ENCODE measurements at places on chromosomes 7 and 10. TPM values are rescaled to one million over a fixed set of nuclear protein-coding genes. Genes with fewer than 3 reads are reported as not detected.

DNA sequence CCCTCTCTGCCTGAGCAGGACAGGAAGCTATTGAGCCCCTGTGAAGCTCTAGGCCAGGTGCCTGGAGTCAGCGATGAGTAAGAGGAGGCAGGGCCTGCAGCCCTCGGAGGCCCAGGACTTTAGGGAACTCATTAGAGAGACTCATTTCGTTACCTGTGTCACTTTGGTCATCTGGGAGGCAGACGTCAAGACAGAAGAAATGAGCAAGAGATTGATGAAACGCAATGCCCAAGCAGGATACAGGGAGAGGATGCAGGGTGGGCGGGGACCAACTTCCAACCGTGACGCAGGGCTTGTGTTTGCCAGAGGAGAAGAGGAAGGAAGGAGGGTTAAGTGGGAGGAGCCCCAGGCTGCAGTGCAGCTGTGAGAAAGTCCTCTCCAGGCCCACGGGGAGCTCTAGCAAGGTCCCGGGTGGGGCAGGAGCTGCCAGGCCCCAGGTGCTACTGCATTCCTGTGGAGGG, 26.4 kb upstream of the GNA12 start:
- DNase-seq = peak; percentile 84
- no peak overlapping the region for H3K27ac ChIP-seq
- peaks cover 18% of the 10 kb centered on the region for H3K27me3 ChIP-seq
- no peaks in the 10 kb centered on the region for H3K4me1 ChIP-seq
- H3K36me3 ChIP-seq = no peaks in the 10 kb centered on the region

GRCh38 chr7:70836279-70836678, 295.7 kb upstream of the GALNT17 start:
- H3K4me1 ChIP-seq = no peaks in the 10 kb centered on the region
- DNase-seq = no peak
- no peaks in the 10 kb centered on the region for H3K27me3 ChIP-seq
- H3K36me3 ChIP-seq = no peaks in the 10 kb centered on the region
- no peak overlapping the region for H3K4me3 ChIP-seq
- no peak overlapping the region for H3K27ac ChIP-seq

DNA sequence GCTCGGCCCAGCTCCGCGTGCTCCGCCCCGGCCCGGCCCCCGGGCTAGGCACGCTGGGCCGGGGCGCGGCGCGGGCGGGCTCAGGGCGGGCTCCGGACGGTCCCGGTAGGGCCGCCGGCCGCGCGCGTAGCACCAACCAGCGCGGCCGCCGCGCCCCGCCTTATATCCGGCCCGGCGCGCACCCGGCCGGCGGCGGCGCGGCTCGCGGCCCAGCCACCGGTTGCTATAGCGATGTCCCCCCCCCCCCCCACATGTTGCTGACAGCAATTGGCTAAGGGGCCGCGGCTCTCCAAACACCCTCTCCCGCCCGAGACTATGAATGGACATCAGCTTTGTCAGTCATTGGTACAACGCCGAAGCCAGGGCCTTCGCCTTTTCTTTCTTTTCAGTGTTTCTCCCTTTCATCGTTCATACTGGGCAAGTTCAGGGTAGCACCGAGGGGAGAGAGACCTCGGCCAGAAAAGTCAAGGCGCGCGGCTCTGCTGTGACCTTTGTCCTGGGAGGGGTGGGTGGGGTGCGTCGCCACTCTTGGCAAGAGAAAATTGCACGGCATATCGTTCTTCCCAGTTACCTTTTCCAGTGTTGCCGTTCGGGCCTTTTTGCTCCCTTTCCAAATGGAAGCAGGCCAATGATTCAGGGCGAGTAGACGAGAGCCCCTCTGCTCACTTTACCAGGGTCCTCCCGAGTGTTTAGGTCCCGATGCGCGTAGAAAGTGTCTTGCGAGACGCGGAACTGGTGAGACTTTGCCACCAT, 354.2 kb downstream of the DNAJB6 start:
- peak overlapping the region; percentile 56 for H3K4me3 ChIP-seq
- H3K4me1 ChIP-seq = peaks cover 9% of the 10 kb centered on the region
- DNase-seq = peak; percentile 74
- H3K27ac ChIP-seq = no peak overlapping the region

DNA sequence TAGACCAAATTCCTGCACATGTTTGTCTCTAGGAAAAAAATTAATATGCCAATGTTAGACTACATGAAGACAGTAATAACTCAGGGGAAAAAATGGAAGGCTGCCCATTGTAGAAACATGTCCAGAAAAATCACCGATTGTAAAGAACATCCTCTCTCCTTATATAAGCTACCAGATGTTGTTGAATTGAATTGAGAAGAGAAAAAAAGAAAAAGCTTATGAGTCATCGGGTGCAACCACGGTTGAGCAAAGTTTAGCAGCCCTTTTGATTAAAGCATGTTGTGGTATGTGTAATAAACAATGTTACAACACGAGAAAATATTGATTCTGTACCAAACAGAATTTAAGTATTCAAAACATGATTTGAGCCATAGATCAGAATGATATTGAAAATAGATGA, 102.3 kb upstream of the ARHGAP21 start:
- H3K4me1 ChIP-seq = no peaks in the 10 kb centered on the region
- H3K27me3 ChIP-seq = no peaks in the 10 kb centered on the region
- no peak for DNase-seq
- no peak overlapping the region for H3K27ac ChIP-seq
- no peaks in the 10 kb centered on the region for H3K36me3 ChIP-seq
- no peak overlapping the region for H3K4me3 ChIP-seq

The PRKCQ gene
- polyA plus RNA-seq = 6.6 TPM

The PTER gene
- polyA plus RNA-seq = 5.9 TPM

The POU6F2 gene
- polyA plus RNA-seq = not detected
